Activated CD8-positive, alpha-beta memory T cell treated with anti-CD3 and anti-CD28 coated beads for 48 hours (primary cell): ENCODE measurements at places on chromosomes 16 and 17.
A peak's percentile ranks its signal among the peaks of the same experiment; 100 is the strongest.

GRCh38 chr17:30808785-30809286 is 15.7 kb downstream of the CRLF3 start:
- no peak for DNase-seq

GRCh38 chr17:74777901-74778515 is 1.9 kb upstream of the NAT9 start:
- no peak for DNase-seq

DNA sequence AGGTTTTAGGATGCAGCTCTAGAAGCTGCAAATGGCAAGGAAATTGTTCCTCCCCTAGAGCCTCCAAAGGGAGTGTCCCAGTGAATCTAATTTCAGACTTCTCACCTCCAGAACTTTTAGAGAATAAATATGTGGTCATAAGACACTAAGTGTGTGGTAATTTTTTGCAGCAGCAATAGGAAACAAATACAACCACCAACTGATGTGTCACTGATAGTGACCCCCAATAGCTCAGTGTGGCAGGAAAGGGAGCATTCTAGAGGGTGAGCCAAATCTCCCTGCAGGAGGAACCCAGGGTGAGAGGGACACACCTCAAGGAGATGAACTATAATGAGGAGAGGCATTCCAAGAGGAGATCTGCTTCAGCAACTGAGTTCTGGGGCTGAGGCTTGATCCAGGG is 4.1 kb downstream of the CCL4L2 start:
- no peak for DNase-seq

GRCh38 chr16:67396159-67397035 is 3.1 kb upstream of the TPPP3 start:
- DNase-seq = no peak

- no peak for DNase-seq
These were observed 62.5 kb downstream of the ABCA8 start for GRCh38 chr17:68892658-68893057.

GRCh38 chr17:51257150-51258081 is 2.4 kb downstream of the MBTD1 start:
- no peak for DNase-seq

DNA sequence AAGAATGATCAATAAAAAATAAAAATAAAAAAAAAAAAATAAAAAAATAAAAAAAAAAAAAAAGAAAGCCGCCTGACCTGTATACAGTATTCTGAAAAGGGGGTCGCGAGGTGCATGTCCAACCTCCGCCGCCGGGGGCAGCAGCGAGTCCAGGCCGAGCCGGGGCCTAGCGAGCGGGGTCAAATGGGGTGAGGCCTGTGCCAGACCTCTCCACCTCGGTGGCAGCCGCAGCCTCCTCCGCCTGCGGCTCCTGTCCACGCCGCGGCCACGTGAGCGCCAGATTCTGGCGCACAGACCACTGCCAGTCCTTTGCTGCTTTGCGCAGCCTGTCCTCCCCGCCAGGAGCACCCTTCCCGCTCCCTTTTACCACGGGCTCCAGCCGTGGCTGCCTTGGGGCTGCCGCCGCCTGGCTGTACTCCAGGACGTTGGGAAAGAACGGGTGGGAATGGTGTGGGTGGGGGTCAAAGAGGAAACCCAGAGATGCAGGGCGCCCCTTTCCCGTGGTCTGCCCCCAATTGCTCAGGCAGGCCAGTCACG is 2.4 kb upstream of the BCKDK start:
- peak; percentile 75 for DNase-seq

- no peak for DNase-seq
These were observed 38.3 kb upstream of the HSBP1 start for GRCh38 chr16:83769397-83770008.

DNA sequence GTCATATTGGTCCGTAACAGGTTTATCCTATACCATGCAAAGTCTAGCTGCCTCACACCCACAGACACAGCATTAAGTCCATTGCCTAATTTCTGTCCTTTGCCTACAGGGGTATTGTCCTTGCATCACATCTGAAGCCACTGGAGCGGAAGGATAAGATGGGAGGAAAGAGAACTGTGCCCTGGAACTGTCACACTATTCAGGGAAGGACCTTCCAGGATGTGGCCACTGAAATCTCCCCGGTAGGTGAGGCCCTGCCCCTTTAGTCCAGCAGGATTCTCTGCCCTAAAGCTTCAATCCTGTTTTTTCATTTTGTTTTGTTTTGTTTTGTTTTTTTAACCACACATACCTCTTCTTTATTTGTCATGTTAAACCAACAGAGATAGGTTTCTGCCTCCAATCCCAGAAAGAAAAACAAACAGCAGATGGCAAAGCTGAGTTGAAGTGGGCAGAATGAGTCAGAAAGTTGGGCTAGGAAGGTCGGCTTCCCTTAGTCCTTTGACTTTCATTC is 2.2 kb upstream of the EFTUD2 start:
- no peak for DNase-seq

DNA sequence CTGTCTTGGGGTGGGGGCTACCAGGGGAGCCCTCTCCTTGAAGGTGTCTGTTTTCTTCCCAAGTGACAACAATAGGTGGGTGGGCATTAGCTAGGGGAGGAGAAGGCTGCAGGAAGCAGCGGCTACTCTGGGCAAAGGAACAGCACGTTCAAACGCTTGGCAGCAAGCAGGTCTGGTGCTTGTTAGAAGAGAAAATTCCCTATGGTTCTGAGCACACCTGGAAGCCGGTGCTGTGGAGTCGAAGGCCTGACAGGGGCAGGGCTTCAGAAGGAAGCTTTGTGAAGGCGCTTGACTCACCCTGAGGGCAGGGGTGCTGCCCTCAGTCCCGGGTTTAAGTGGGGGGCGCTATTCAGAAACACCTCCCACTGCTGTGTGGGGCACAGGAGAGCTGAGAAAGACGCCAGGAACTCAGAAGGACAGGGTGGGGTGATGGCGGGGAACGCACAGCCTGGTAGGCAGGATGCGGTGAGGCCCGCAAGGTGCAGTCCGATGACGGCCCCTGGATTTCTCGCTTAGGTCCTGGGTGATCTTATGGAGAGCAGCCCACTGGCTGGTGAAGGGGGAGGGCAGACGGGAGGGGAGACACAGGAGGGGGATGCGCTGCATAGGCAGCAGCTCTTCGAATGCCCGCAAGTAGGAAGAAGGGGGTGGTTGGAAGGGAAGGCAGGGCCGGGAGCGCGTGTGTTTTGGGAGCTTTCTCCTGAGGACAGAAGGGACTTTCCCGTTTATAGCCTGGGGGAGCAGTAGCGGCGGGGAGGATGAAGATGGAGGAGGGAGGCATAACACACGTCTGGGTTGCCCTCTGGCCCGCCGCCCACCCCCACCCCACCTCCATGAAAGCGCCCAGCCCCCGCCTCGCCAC is 3.2 kb downstream of the GJD3 start:
- no peak for DNase-seq

- DNase-seq = peak; percentile 78
These were observed 10.1 kb upstream of the ZFPM1 start for GRCh38 chr16:88442727-88443576.

DNA sequence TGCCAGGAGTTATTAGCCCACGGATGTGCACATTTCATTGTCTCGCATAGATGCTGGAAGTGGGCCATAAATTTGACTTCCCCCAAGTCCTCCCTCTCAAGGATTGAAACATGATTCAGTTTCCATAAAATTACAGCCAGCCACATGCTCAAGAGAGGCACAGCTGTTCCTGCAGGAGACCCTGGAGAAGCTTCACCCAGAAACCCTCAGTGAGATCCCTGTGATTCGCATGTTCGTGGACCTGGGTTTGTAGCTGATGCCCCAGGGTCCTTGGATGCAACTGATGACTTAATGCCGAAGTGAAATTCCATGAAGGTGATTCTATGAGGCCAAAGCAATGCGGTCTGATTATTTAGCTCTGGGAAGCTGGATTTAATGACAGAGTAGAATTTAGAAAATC is 24.7 kb upstream of the AQP8 start:
- no peak for DNase-seq

GRCh38 chr16:85126394-85126704 is 14.1 kb upstream of the CIBAR2 start:
- DNase-seq = no peak
